ENCODE measurements at places on chromosomes 3 and 15. TPM values are rescaled to one million over a fixed set of nuclear protein-coding genes. Genes with fewer than 3 reads are reported as not detected.

The WDR93 gene
- 3.8 TPM for total RNA-seq

- no peaks in the 10 kb centered on the region for H3K4me1 ChIP-seq
- H3K27ac ChIP-seq, result no peak overlapping the region
- H3K4me3 ChIP-seq, result no peak overlapping the region
- DNase-seq, result no peak
- no peaks in the 10 kb centered on the region for H3K36me3 ChIP-seq
These were observed 494.1 kb upstream of the DPPA4 start for GRCh38 chr3:109831403-109831802.

- peak overlapping the region; percentile 96 for H3K27ac ChIP-seq
- no peaks in the 10 kb centered on the region for H3K27me3 ChIP-seq
- peak; percentile 53 for DNase-seq
These were observed 817 bp downstream of the CLK3 start for GRCh38 chr15:74616366-74616939.

DNA sequence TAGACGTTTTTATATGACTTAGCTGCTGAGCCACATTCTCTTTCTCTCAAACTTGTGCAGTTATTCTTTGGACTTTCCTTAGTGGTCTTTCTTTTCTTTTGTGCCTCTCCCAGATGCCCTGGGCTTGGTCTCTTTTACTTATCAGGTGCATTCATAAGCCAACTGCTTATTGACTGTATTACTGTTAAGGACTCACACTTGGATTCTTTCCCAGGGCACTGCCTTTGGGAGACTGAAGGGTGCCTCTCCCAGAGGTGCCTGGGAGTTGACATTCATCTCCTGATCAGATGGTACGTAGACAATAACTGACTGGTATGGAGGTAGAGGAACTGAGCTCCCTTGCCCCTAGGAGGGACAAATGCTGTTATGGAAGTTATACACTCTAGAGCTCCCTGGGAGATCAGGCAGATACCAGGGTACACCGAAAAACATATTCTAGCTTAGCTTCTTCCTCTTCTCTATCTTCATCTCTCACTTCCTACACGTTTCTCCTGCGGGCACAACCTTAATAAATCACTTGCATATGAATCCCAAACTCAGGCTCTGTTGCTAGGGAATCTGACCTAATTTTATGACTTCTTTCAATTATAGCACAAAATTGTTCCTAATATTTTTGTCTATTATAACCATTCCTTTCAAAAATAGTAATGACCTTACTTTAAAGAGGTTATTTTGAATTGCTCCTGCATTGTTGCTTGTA, 24.7 kb downstream of the PARP15 start:
- no peaks in the 10 kb centered on the region for H3K36me3 ChIP-seq
- no peaks in the 10 kb centered on the region for H3K27me3 ChIP-seq
- H3K4me3 ChIP-seq, result no peak overlapping the region
- no peak for DNase-seq

DNA sequence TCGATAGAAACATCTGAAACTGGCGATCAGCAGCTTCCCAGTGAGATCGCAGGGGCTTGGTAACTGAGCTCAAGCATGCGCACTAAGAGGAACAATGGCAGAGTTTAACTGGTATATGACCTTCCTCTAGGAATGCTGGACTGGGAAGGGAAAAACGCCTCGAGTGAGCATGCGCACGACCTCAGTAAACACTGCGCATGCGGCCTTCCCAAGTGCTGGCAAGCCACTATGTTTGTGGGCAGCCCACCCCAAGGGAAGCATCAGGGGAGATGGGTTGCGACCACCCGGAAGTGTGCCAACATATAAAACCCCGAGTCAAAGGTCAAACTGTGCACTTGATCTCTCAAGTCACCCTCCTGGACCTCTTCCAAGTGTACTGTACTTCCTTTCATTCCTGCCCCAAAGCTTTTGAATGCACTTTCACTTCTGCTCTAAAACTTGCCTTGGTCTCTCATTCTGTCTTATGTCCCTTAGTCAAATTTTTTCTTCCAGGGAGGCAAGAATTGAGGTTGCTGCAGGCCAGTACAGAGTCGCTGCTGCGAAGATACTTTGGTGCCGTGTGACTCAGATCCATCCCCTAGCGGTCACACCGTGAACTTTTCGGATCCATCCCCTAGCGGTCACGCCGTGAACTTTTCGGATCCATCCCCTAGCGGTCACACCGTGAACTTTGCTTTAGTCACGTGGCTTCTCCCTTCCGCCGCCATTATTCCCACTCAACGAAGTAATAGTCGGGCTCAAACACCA, 243.3 kb downstream of the FAM43A start:
- peaks cover 9% of the 10 kb centered on the region for H3K4me1 ChIP-seq
- no peaks in the 10 kb centered on the region for H3K27me3 ChIP-seq
- no peaks in the 10 kb centered on the region for H3K36me3 ChIP-seq
- DNase-seq, result peak; percentile 24
- H3K4me3 ChIP-seq, result no peak overlapping the region
